BE2C (cell line): ENCODE measurements at places on chromosomes 3 and 15.
A peak's percentile ranks its signal among the peaks of the same experiment; 100 is the strongest.

- DNase-seq, result no peak
Observed at GRCh38 chr3:28935146-28935545, 345.7 kb upstream of the RBMS3 start.

GRCh38 chr15:56965231-56966013, 47.0 kb downstream of the TCF12 start:
- DNase-seq, result no peak

DNA sequence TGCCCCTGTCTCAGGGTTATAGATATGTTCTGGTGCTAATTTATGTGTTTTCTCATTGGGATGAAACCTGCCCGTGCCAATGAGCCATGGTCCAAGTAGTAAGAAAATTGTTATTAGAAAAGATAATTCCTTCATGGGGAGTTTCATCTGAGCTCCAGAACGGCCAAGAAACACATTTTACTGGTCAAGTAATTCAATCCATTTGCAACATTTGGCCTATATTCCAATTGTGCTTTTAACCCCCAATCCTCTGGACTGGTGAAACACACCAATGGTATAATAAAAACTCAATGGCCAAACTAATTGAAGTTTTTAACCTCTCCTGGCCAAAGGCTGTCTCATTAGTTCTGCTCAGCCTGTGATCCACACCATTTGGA, 53.7 kb upstream of the XCR1 start:
- no peak for DNase-seq

DNA sequence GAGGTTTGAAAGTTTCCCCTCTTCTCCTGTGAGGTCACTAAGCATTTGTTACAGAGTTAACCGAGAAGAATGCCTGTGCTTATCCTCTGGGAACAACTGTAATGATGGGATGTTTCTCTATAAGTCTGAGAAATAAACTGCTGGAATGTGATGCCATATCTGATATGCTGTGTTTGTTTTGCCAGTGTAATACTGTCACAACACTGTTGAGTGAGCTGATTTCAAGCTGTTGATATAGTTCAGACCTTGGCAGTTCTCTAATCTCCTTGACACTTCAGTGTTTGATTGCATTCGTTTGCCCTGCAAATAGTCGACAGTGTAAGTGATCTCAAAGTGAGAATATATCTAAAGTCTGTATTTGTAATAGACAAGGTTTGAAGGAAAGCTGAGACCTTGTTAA, 73.3 kb downstream of the PTPRG start:
- no peak for DNase-seq

DNA sequence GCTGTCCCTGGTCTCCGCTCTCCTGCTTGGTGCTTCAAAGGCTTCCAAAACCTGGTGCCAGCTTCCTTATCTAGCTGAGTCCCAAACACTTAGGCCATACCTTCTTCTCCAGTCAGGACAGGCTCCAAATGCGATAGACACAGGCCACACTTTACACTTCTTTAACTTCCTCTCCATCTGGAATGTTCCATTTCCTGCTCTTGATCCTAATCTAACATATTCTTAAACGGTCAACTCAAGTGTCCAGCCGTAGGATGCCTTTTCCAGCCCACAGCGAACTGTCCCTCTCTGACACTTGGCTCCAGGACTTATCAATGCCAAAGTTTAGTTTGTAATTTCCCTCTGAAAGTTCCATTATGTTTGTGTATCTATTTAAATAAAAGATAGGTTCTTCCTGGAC, 19.2 kb upstream of the PLA2G4F start:
- no peak for DNase-seq

DNA sequence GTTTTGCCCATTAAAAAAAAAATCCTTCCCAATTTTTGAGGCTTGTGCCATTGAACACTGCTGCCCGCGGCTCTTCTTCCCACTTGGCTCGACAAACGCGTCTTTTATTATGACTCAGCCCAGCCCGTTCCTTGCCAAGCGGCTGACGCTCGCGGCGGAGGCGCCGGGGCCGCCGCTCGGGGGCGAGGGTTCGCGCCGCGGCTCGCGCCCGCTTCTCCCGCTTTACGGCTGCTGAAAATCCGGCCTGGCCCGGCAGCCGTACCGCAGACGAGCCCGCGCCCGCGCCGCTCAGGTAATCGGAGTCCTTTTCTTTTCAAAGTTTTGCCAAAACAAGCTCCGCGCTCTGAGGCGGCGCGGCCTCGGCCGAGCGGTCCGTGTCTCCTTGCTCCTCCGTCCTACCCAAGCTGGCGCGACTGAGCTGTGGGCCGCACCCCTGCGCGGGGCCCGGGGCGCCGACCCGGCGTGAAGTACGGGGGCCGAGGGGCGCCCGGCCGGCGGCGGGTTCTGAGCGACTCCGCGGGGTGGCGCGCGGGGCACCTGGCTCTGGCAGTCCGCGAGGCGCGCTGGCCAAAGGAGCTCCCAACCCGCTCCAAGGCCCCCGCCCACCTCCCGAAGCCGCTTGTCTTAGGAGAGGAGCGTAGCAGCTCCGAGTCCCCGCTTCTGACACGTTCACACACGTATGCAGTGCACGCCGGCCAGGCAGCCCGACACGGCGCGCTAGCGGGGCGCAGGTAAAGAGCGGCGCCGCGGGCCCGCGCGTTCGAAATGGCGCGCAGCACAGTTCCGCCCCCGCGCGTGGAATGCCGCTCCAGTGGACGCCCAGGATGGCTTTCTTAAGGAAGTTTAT, 418.2 kb upstream of the NAALADL2 start:
- DNase-seq, result peak; percentile 64

- no peak for DNase-seq
Observed at GRCh38 chr15:66994927-66995656, 70.3 kb upstream of the SMAD3 start.

GRCh38 chr3:105228696-105229095, 138.0 kb upstream of the ALCAM start:
- no peak for DNase-seq

DNA sequence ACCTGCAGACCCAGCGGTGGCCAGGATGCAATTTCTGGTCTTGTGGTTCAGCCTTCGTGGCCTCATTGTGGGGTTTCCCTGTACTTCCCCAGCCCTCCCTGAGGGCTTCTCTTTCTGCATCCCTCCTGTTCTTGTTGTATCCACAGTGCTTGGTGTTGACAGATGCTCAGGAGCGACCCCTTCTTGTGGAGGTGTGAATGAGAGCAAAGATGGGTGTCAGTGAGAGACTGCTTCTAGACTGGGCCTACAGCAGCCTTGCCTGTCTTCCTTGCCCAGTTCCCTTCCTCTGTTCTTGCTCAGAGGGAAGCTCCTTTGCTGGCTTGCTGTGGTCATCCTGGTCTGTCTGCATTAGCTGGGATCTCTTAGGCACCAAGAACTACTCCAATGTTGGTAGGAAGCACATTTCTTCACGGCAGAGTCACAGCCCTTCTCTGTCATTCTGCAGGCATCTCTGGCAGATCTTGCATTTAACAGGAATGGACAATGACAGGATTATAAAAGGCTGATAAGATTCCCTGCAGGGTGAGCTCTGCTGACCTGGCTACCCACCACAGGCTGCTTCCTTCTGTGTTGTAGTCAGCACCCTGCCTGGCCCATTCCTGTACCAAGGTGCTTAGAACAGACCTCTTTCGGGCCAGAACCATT, 317.8 kb upstream of the C2CD4B start:
- peak; percentile 51 for DNase-seq

DNA sequence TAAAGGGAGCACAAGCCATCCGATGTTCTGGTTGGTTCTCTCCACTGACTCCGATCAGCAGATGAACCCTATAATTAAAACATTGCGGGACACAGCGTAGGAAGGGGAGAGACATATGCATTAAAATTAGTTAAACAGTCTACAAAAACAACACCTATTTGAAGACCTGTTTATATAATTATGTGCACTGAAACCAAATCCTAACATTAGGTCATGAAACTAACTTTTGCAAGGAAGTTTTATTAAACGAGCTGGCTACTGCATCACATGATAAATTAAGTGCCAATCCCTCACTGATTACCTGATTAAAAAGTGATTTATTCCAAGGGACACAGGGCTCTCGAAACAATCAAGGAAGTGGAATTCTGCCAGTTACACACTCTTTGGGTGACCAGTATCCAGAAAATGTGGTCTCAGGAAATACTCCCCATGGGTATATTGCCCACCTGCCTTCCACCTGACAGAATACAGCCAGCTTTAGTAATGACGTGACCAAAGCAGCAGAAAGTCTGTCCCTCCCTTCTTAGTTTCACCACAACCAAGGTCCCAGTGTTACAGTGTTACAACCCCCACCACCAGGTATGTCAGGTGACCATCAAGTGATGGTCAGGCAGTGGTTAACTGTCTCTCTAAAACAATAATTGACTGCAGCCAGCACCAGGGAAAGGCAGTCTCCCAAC, 69.5 kb downstream of the HERC1 start:
- DNase-seq, result no peak

- peak; percentile 40 for DNase-seq
Observed at GRCh38 chr3:169624533-169624972, 39.0 kb downstream of the MECOM start.

- no peak for DNase-seq
Observed at GRCh38 chr15:27039152-27039551, 68.2 kb downstream of the GABRG3 start.

GRCh38 chr15:55552926-55553325, 35.2 kb downstream of the PYGO1 start:
- DNase-seq, result peak; percentile 86

GRCh38 chr15:41983221-41983620, 10.9 kb upstream of the EHD4 start:
- DNase-seq, result no peak

DNA sequence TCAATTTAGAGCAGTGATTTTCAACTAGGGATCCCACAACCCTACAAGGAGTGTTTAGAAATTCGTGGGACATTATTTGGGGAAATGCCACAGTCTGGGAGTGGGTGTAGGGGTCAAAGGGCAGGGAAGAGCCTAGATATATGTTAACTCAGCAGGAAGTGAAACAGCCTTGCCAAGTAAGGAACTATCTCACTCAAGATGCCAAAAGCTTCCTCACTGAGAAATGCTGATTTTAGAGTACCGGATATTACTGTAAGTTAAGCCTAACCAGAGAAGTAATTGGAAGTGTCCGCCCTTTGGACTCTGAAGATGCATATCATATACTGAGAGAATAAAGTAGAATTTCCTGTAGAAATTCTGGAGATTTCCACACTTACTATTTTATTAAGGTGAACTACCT, 158.6 kb downstream of the BBX start:
- no peak for DNase-seq

GRCh38 chr3:134955874-134956273, 160.8 kb downstream of the EPHB1 start:
- no peak for DNase-seq

GRCh38 chr15:66474135-66474534, 23.4 kb downstream of the SNAPC5 start:
- DNase-seq, result no peak

- DNase-seq, result no peak
Observed at GRCh38 chr3:110851736-110852135, 219.9 kb upstream of the NECTIN3 start.

- no peak for DNase-seq
Observed at GRCh38 chr3:51646091-51646490, 25.0 kb upstream of the TEX264 start.

- DNase-seq, result peak; percentile 29
Observed at GRCh38 chr3:71681224-71681668, 44.0 kb downstream of the EIF4E3 start.

DNA sequence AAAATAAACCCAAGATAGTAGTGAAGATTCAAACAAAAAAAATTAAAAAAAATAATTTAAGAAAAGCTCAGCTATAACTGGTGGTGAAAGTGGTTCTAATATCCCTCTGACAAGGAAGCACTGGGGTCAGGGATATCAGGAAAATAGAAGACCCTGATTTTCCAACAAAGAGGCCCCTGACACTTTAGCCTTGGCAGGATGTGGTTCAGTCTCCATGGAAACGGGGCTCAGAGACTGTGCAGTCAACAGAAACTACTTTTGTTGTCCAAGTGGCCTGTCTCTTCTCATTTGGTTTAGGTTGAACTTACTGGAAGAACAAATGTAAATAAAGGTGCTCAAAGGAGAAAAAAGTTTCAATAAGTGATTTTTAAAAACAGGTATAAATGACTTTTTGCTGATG, 27.2 kb downstream of the INTS14 start:
- peak; percentile 25 for DNase-seq

GRCh38 chr3:68378631-68379030, 553.7 kb downstream of the TAFA4 start:
- no peak for DNase-seq

DNA sequence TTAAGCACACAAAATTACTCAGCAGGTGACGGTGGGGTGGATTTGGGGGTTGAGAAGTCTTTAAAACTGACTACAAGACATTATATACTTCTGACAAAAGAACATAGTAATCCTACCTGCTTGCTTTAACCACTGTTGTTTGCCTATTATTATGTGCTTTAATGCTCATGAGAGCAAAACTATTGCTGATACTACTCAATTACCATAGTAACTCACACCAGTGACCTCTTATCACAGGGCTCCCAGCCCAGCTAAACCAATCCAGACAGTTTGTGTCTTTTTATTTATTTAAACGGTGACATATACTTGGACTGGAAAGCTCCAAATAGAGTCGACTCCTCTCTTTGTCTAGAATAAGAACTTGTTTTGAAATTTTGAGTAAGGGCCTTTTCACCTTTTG, 42.8 kb upstream of the FEZF2 start:
- DNase-seq, result no peak

DNA sequence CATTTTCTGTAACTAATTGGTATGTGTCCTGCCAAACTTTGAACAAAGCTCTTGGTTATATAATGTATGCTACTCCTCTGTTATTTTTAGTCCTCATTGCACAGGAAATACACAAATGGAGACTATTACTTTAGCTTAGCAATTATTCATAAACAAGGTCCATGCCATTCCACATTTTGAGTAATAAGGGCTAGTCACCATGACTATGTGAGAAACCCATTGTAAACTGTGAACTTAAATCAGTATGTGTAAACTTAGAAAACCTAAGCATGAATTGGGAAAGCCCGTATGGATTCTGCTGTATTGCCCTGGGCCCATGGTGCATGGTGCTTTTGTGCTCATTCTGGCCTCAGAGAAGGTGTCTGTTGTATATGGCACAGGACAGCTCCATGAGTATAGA, 100.3 kb downstream of the HCN4 start:
- no peak for DNase-seq

DNA sequence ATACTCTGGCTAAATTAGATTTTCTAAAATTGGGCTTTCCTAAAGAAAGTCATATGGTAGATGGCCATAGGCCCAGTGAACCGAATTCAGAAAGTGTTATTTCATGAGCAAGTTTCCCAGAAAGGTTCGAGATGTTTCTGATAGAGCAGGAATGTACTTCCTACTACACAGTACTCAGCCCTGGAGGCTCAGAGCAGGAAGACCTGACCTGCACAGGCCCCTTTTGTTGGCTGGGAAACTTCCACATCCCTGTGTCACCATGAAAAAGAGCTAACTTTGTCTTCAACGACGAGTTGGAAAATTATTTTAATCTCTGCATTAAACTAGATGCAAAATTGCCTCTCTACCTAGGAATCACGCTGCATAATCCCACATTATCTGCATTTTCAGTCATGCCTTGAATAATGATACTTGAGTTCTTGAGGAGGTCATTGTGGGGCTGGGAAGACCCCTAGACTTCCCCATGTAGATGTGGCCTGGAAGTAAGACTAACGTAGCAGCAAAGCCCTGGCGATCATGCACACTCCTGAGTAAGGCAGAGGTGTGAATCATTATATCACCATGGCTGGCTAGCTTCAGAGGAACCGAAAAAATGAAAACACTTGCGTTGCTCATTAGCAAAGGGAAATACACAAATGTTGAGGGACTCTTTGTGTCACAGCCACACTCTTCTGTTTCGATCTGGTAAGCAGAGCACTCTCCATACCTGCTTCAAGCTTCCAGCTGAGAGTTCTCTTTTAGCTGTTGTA, 47.1 kb downstream of the CMTM7 start:
- DNase-seq, result no peak
